ENCODE measurements at places on chromosomes 1 and 21.

DNA sequence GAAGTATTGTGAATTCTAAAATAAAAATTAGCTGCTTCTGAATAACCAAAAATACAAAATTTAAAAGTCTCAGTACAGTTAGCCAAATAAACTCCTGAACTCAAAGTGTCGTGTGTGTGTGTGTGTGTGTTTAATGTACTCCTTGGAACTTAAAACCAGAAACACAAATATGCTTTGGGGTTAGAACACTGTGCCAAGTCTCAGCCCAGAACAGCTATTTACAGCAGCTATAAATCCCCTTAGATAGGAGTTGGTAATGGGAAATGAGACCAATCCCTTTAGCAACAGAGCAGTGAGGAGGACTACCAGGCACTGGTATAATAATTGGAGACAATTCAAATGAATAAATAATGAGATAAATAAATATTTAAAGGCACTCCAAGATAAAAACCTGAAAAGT lies 83.1 kb downstream of the PATJ start:
- no peak for DNase-seq

DNA sequence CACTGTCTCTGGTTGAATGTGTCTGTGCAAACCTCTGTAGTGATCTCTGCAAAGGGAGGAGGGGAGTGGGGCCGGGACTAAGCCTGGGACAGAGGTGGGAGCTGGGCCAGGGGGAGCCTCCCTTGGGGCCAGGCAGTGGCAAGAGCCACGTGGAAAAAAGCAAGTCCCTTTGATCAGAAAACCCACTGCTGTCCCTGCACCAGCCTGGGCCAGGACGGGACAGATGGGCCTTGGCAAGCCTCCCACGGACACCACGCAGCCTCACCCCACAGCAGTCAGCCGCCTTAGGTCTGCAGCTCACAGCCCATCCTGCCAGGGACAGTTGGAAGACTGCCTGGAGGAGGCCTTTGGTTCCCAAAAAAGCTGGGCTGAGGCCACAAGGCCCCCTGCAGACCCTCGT lies 11.7 kb upstream of the TRAPPC10 start:
- DNase-seq, result no peak

- no peak for DNase-seq
Measured at GRCh38 chr1:209534496-209535250, 48.8 kb upstream of the CAMK1G start.

DNA sequence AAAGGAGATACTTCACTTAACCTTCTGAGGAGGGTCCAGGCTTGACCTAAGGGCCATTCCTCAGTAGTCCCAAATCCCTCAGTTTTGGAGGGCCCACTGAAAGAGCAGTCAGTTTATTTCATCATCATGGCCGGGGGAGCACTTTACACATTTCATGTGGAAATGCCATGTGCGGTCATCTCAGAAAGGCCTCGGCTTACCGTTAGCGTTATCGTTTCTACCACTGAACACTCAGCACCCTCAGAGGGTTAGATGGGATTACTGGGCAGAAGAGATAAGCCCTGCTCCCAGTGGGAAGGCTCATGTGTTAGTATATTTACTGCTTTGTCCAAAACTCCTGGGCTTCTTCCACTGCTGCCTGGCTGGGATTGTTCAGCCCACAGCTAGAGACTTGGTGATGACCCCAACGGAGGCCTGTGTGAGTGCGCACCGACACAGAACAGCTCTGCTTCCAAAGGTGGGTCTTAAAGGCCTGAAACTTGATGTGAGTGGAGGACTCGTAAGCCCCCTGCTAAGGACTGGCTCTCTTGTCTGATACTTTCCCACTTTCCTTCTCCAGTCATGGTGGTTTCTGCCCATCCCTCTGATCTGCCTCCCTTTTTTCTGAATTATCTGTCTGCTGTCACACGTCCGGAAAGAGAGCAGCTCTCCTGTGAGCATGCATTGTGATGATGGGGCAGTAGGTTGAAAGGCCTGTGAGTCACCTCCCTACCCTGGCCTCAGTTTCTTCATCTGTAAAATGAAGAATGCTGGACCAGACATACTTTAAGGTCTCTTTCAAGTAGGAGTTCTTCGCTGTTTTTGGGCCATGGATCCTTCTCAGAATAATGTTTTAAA lies 284.5 kb downstream of the ASTN1 start:
- DNase-seq, result no peak

DNA sequence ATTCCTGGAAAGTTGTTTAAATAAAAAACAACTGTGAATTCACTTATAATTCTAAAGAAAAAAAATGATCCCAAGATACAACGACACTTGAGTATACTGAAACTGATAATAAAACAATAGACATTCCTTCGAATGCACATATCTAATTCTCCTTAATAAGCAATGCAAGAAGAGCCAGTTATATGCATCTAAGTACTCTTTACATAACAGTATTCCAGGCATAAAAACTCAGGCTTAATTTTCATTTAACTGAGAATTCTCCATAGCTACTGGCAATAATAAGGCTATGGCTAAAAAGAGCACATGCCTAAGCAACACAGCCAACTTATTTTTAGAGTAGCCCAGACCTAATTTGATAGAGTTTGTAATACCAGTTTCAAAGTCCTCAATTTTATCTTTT lies 31.2 kb downstream of the SASS6 start:
- no peak for DNase-seq

GRCh38 chr1:198480876-198481275 lies 59.6 kb downstream of the ATP6V1G3 start:
- DNase-seq, result no peak

DNA sequence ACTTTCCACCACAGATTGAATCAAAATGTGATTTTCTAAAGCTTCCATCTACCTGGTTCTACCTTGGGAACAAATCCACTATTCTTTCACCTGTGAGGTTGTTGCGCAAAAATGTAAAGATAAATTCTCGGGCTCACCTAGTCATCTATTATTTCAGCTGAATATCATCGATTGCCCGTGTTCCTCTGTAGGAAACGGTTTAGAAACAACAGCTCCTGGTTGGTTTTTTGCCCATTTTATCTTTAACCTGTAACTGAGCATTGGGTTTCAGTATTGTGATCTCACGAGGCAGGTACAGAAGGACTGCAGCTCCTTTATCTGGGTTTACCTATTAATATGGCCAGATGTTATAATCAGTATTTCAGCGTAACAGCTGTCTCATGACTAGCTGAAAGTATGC lies 52.9 kb upstream of the LRRC8C start:
- no peak for DNase-seq

GRCh38 chr1:40886318-40887011 lies 24.3 kb upstream of the CITED4 start:
- no peak for DNase-seq

- no peak for DNase-seq
Measured at GRCh38 chr21:38027901-38028498, 111.7 kb upstream of the KCNJ6 start.

GRCh38 chr1:200029822-200030152 lies 2.3 kb downstream of the NR5A2 start:
- DNase-seq, result no peak

GRCh38 chr1:207935166-207935583 lies 24.2 kb upstream of the CD34 start:
- DNase-seq, result no peak

DNA sequence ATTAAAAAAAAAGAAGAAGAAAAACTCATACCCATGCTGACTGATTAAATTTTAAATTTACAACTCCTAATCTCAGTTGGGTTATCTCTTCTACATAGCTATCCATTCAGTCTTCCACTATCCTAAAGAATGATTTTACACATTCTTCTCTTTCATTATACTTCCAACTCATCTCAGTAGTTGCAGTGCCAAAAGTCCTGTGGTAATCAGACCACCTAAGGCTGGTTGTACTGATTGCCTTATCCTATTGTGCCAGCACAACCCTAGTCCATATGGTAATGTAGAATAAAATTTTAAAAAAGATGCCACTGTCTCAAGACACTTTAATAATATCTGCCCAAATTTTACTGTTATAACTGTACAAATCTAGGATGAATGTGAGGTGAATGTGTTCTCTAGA lies 448.0 kb downstream of the LRRIQ3 start:
- DNase-seq, result no peak

DNA sequence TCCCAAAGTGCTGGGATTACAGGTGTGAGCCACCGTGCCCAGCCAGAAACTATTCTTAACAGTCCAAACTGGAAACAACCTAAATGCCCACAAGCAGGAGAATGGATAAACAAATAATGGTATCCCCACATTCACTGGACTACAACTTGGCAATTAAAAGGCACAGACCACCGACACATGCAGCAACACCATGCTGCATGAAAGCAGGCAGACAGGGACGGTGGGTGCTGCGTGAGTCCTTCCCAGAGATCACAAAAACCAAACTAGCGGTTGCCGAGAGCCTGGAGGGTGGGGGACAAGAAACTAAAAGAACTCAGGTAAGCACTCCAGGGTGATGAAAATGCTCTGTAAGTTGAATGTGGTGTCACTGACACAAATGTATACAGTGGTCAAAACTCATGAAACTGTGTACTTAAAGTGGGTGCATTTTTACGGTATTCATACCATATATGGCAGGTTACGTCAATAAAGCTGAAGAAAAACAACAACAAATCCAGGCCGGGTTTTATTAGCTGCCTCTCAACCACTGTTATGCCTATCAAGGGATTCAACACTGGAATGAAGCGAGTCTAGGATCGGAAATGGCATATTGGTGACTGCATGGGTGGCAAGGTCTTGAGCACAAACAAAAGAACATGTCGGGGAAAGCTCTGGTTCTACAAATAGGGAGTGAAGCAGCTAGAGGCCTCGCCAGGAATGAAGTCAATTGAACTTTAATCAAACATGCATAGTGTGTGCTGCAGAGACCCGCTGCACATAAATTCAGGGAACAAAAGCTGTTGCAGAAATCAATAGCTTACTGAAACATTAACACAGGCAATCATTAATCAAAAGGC lies 52.4 kb downstream of the SLC45A1 start:
- DNase-seq, result no peak

DNA sequence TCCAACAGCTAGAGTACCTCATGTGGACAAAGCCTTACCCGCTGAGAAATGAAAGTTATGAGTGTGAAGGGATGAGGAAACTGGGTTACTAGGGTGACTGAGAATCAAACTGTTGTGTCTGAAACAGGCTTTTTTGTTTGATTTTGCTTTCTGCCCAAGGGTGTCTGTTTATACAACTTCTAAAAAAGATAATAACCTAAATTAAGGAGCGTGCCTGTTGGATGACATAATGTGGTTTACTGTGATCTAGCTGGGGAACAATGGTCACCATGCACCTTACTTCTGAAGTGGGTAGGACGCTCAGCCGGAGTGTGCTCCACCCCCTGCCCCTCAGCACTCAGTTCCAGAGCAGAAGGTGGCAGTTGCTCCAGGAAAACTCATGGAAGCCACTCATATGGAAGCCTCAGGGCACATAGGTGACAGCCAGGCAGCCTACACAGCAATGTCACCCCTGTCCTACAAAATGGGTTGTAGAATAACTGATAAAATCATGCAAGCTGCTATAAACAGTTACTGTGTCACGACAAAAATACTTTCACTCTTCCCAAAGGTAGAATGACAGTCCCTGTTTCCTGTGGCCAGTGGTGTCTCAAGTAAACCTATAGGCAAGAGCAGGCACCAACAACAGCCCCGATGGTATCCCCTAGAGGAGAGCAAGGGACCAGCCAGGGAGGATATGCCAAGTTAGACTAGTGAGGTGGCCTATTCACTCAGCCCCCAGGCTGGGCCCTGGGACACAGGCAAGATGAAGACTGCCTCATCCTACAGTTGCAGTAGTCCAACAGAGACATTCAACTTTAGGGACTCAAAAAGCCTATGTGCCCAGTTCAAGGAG lies 29.3 kb downstream of the SIPA1L2 start:
- no peak for DNase-seq

DNA sequence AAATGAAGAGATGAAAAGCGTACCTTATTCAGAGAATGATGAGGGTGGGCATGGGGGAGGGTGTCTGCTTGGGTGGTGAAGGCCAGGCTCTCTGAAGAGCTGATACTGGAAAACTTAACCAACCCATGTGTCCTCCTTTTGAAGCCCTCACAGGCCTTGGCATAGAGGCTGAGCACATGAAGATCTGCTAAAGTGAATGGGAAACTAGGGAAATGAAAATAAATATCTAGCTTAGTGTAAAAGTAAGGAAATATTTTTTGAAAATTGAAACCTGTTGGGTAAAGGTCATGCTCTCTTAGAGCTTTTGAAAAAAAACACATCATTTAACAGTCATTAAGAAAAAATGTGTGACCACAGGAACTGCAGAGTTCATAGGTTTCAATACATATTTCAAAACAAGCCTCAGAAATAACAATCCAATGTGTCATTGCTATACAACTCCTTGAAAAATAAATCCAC lies 40.5 kb upstream of the RALGPS2 start:
- no peak for DNase-seq

DNA sequence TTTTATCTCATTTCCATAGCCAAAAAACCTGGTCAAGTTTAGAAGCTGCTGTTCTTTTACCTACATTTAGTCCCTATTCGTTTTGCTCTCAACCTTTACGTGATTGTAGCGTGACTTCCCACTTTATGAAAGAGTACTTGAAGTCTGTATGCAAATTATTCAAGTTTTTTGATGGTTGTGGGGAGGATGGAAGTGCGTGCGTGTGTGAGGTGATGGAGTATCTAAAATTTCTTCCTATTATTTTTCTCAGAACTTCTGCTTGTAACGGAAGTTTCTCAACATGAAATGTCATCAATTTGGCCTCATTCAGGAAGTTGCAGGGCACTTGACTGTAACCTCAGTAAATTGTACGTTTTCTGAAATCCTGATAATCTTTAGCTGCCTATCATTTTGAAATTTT lies 64.0 kb downstream of the SAMSN1 start:
- peak; percentile 38 for DNase-seq

- no peak for DNase-seq
Measured at GRCh38 chr1:108051631-108052377, 86.8 kb upstream of the VAV3 start.

- DNase-seq, result no peak
Measured at GRCh38 chr1:167593860-167594259, 36.2 kb upstream of the RCSD1 start.

DNA sequence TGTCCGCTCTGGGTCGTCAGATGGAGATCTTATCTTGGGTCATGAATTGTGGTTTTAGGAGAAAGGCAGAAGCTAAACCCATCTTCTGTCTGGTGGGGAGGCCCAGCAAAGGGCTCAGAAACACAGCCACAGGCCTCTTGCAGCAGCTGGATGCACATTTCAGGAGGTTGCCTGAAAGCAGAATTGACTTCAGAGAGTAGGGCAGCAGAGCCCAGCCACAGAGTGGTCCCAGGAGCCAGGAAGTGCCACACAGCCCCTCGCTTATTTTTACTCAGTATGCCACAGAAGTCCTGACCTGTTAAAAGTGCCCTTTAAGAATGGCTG lies 8.3 kb upstream of the RIPK4 start:
- no peak for DNase-seq

- no peak for DNase-seq
Measured at GRCh38 chr1:210252621-210253051, 20.0 kb downstream of the SERTAD4 start.
